Activated effector memory CD4-positive, alpha-beta T cell treated with Interleukin-2 at 50 U/mL for 16 hours (primary cell): ENCODE measurements at places on chromosomes 5 and 9.

- DNase-seq, result no peak
These were observed 116.7 kb downstream of the ADAMTS2 start for GRCh38 chr5:179228341-179229121.

GRCh38 chr9:76143834-76144233 lies 250.4 kb downstream of the RFK start:
- DNase-seq, result no peak

GRCh38 chr9:36929350-36929675 lies 104.8 kb downstream of the PAX5 start:
- no peak for DNase-seq

- no peak for DNase-seq
These were observed 2.0 kb downstream of the FBXL17 start for GRCh38 chr5:108379722-108380530.

- DNase-seq, result no peak
These were observed 23.0 kb downstream of the IARS1 start for GRCh38 chr9:92270511-92270910.

DNA sequence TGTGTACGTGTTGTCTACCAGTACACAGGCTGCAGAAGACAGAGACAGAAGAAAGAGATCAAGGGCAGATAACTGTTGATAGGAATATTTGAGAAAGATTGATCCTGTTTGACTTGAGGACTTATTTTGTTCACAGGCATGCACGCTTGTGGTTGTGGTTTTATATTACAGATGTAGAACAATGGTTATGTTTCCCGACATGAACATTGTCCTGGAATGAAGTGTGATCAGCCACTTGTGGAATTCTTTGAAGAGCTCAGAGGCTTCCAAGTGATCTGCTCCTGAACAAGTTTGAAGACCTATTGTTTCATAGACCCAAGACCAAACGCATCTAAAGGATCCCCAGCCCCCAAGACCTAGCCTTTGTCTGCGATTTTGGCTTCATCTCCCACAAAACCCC lies 13.7 kb downstream of the TEX53 start:
- DNase-seq, result no peak

DNA sequence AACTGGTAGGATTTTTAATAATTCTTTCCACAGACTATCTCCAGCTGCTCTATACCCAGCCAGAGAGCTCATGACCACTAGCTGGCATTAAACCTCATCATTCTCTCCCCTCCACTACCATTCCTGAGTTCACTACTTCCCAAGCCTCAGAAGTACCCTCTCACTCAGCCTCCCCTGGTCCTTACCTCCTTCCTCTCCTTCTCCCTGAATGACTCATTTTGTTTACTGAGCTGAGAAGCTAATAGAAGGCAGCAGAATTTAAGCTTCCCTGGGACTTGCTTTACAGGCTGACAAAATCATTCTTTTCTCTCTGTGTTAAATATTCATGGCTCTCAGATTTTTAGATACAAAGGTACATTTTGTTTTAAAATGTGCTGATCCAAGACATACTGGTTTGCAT lies 305.4 kb downstream of the TLR4 start:
- DNase-seq, result no peak

- DNase-seq, result no peak
These were observed 29.5 kb downstream of the DMAC1 start for GRCh38 chr9:7770111-7770510.

DNA sequence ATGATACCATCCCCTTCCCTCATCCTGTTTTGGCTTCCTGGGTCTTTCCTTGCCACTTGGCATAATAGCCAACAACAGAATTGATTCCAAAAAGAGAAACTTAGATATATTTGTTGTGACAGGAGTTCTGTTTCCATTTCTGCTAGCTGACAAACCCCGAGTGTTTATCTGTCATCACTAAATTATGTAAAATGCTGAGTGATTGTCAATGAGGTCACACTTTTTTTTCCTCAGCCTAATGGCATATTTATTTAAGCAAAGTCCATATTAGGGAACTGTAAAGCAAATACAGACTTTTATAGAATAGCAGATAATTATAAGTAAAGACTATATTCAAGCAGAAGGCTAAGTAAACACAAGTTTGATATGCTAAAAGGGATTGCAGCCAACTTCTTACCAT lies 64.0 kb downstream of the RGS7BP start:
- no peak for DNase-seq

- no peak for DNase-seq
These were observed 158.1 kb downstream of the LPAR1 start for GRCh38 chr9:110880189-110880588.

GRCh38 chr9:114957558-114957957 lies 27.2 kb upstream of the TNFSF8 start:
- no peak for DNase-seq

DNA sequence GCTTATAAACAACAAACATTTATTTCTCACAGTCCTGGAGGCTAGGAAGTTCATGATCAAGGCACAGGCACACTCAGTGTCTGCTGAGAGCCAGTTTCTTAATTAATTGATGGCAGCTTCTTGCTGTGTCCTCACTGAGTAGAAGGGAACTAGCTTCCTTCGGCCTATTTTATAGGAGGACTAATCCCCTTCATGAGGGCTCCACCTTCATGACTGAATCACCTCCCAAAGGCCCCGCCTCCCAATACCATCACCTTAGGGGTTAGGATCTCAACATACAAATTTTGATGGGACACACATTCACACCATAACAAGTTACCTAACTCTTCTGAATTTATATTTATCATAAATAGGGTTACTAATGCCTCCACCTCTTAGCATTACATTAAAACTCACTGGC lies 129.8 kb downstream of the GNAQ start:
- DNase-seq, result no peak

DNA sequence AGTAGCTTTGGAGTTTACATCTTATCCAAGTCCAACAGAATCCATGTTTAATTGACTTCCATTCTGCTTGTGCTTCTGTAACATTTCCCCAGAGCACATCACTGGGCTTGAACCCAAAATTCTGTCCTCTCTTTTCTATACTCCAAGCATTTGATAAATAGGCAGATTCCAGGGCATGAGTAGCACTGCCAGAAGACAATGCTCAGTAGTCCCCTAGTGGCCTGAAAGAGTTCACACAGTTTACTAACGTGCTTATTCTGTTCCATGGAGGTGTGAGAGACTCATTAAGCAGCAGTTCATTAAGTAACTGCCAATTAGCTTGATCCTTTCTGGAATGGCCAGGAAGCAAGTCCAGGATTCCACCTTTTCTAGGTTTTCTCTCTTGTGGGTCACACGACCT lies 9.4 kb upstream of the GABRA6 start:
- no peak for DNase-seq

DNA sequence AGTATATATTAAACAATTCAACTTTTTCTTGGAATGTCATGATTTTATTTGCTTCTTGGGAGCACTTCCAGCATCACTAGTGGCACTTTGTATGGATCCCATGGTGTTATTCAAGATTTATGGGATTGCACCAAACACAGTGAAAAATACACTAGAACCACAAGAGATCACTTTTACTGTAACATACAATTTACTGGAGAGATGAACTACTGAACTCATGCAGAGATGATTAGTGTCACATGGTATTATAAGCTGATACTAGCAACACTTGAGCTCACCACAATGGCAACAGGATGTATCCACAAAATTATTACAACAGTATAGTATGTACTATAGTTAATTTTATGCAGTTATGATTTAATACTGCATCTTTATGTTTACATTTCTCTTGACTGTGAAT lies 16.3 kb upstream of the SLC36A2 start:
- DNase-seq, result no peak

DNA sequence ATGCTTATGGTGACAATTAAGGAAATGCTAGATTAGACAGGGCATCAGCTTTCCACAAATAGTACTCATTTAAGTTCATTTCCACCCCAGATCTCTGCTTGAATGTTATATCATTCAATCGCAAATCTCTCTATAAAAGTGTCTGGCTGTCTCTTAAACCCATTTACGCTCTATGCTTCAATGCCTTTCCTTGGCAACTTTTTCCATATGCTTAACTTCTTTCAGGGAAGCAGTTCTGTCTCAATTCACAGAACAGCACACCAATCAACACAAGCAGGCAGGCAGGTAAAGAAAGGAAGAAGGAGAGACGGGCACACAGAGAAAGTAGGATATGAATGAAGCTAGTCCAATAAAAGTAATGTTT lies 243.1 kb downstream of the DENND1A start:
- no peak for DNase-seq

DNA sequence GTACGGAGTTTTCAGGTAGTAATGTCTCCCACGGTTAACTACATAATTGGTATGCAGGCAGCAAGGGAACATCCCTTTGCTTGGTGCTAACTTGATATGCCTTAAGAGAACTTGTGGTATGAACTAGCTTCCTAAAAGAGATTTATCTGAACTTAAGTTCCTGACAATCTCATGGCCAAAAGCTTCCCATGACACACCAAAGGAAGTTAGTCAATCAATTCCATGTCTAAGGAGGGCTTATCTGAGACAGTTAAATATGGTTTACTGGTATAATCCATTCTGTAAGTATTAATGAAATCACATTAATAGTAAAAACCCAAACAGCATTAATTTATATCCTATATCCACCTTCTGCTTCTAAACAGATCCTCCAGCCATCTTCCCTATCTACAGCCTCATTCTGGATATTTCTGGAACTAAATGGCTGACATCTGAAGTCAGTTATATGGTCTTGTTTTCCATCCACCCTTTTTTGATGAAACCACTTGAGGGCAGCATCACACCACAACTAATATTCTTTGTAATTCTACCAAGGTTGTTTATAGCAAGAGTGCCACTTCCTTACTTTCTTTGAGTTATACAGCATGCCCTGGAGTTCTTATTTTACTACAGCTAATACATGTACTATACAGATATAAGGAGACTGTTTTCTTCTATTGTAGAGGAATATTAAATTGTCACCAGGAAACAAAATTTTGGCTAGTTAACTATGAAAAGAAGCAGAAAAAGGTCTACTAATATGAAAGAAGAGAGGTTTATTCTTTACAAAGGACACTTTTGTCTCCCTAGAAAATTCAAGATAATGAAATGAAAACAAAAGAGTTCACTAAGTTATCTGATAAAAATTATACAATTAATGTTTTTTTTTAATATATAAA lies 34.7 kb downstream of the SHOC1 start:
- no peak for DNase-seq

DNA sequence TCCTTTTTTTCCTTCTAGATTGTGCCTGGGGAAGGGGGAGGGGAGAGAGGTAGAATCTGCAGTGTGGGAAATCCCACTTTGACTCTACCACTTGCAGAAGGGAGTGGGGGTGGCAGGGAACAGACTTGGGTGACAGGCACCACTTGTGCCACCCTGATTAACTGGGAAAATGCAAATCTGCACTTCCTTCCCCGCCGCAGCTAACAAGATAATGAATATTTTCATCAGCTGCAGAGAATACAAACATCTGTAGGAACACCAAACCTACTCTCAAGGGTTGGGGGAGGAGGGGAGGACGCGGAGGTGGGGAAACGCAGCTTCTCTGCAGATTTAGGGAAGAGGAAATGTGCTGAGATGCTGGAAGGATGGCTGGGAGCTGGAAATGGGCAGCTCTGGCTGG lies 73.5 kb downstream of the TRIM32 start:
- no peak for DNase-seq

DNA sequence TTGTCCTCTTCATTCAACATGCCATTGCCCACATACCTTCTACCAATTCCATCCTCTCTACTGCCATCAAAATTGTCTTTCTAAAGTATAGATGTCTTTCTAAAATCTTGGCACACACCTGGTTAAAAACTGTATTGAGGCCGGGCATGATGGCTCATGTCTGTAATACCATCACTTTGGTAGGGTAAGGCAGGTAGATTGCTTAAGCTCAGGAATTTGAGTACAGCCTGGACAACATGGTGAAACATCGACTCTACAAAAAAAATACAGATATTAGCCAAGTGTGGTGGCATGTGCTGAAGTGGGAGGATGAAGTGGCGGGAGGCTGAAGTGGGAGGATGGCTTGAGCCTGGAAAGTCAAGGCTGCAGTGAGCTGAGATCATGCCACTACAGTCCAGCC lies 412.1 kb downstream of the TMEM38B start:
- DNase-seq, result no peak

- DNase-seq, result no peak
These were observed 107.2 kb downstream of the ASTN2 start for GRCh38 chr9:117307701-117308100.

- no peak for DNase-seq
These were observed 165.8 kb upstream of the ANKH start for GRCh38 chr5:15037247-15037908.

DNA sequence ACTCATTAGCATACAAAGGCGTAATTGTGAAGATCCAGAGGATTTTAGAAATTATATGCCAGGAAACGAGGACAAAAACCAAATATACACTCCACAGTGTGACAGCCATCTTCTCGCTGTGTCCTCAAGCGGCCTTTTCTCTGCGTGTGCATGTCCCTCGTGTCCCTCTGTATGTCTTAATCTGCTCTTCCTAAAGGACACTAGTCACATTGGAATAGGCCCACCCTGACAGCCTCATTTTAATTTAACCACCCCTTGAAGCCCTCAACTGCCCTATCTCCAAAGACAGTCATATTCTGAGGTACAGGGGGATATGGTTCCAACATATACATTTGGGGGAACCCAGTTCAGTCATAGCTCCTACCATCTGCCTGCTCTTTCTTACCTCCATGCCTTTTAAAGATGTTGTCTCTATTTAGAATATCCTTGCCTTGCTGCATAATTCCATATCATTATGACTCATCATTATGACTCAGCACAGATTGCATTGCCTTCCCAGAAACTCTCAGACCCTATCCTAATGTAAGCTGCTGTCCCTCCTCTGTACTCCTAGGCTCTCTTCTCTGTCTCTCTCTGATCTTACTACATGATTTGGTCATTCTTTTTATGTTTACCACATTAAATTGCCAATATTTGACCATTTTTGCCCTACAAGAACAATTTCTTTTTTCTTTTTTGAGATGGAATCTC lies 210.9 kb downstream of the AOPEP start:
- DNase-seq, result no peak

GRCh38 chr9:134314950-134315715 lies 11.1 kb upstream of the RXRA start:
- DNase-seq, result no peak

DNA sequence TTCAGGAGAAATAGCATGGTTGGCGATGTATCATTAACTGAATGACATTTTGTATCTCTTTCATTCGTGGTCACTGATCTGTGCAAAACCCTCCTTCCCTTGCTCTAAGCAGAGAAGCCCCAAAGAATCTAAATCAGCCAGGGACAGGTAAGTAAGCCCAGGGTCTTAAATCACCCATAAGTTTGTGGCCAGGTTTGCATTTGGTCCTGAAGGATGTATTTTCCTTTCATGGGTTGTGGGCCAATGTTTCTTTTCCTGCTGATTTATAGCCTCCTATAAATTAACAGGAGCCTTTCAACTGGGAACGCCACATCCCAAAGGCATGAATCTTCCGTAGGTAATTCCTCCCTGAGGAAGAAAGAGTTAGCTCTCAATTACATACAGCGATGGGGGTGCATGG lies 217.5 kb upstream of the TNC start:
- no peak for DNase-seq
